ENCODE measurements at places on chromosomes 1 and 21. TPM values are rescaled to one million over a fixed set of nuclear protein-coding genes. Genes with fewer than 3 reads are reported as not detected.

Gene CIART
- 6.0 TPM for total RNA-seq

Gene COL9A2
- total RNA-seq: 1.5 TPM

Gene PAPPA2
- 18.9 TPM for total RNA-seq

Gene AKR7A3
- 0.59 TPM for total RNA-seq

Gene FOXJ3
- total RNA-seq: 20.1 TPM

Gene SPATA46
- not detected for total RNA-seq

Gene KCNJ9
- under 0.01 TPM for total RNA-seq

Gene CDC42BPA
- 47.7 TPM for total RNA-seq

Gene RRP1B
- total RNA-seq: 13.9 TPM

Gene S100A12
- total RNA-seq: not detected

Gene MAN1C1
- total RNA-seq: 13.4 TPM

Measured in smooth muscle cell of the pulmonary artery (primary cell).